Stimulated activated CD4-positive, alpha-beta T cell treated with anti-CD3 and anti-CD28 coated beads, Interleukin-12 subunit alpha, Interleukin-12 subunit beta, amount 100 ng/mL, for 24 hours (primary cell): ENCODE measurements at places on chromosomes 12 and 14.

DNA sequence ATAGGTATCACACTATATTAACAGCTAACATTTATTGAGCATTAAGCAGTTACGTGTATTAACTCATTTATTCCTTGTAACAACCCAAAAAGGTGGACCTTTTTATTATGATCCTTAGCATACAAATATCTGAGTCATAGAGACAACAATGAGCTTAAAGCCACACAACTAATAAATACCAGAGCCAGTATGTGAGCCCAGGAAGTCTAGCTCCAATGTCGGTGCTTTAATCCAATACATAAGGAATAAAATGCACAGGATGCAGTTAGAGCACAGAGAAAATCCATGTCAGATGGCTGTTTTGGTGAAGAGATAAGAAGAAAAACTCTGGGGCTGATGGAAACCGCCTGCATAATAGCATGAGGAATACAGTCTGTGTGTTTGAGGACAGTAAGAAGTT, 888.6 kb downstream of the TMTC2 start:
- no peak for DNase-seq

- DNase-seq = no peak
Measured at GRCh38 chr12:2593045-2593444, 201.7 kb upstream of the FKBP4 start.

- DNase-seq = no peak
Measured at GRCh38 chr14:105476097-105476830, 1.6 kb downstream of the CRIP2 start.

GRCh38 chr12:98492580-98493140, 22.7 kb upstream of the TMPO start:
- no peak for DNase-seq

DNA sequence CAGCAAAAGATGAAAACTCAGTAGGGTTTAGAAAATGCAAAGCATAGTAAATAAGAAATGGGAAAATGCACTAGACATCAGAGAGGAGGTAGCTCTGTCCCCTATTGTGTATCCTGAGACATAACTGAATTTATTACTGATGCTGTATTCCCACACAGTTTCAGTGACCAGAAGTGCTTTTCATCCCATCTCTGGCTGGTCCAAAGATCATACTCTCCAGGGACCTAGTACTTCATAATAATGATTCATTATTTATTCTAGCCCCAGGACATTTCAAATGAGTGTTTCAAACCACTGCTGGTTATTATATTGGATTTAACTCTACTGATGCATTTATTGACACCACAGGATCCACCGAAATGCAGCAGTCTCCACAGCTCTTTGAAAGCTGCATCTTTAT, 163.3 kb downstream of the PAWR start:
- no peak for DNase-seq

GRCh38 chr14:67541448-67542387, 8.6 kb downstream of the PLEKHH1 start:
- DNase-seq = no peak

- DNase-seq = no peak
Measured at GRCh38 chr12:69042970-69043369, 110.0 kb upstream of the CPM start.

DNA sequence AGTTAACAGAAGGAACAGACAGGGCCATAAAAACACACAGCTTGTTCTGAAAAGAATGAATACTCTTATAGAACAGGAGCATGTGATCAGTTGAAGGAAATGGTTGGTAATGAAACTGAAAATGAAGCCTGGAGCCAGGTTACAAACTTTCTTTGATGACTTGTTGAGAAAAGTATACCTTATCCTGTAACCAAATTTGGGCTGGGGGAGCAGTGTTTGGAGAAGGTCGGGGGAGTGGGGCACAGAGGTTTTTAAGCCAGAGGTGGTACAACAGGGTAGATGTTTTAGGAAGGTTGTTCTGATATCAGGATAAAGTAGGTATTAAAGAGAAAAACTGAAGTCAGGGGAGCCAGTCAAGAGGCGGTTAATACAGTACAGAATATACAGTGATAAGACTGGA, 8.2 kb downstream of the GOLT1B start:
- no peak for DNase-seq

DNA sequence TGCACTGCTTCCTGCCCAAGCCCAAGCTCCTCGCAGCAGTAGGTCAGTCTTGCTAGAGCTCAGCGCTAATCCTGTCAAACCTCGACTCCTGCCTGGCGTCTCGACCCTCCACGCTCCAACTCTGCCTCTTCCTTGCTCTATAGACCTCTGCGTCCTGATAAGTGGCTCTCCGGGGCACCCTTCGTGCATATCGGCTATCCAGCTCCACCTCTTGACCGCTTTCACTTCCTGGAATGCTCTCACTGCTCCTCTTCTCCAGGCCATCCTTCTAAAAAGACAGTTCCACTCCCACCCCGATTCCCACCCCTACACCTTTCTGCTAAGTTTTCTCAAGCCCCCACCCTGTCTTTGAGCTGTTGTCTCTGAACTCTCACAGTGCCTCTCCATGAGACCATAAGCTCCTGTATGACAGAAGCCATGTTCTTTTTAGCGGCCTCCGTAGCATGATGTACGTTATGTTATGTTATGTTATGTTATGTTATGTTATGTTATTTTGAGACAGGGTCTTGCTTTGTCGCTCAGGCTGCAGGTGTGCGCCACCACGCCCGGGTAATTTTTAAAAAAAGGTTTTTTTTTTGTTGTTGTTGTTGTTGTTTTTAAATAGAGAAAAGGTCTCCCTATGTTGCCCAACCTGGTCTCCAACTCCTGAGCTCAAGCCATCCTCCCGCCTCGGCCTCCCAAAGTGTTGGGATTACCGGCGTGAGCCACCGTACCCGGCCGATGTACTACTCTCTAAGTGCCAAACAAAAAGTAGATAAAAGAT, 601 bp downstream of the COX14 start:
- DNase-seq = no peak

DNA sequence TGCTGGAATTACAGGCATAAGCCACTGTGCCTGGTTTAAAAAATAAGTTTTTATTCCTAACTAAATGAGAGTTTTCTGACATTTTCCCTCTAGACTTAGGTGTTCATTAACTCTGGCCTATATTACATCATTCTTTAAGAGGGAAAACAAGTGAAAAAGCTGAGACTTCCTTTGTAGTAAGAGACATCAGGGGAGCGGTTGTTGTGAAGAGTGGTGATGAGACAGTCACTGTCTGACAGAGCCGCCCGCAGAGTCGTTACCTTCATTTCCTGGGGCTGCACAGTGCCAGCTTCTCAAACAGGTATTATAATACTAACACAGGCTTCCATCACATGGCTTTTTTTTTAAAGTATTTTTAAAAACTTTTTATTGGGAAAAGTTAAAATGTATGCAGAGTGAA, 19.7 kb upstream of the TDRD9 start:
- no peak for DNase-seq

DNA sequence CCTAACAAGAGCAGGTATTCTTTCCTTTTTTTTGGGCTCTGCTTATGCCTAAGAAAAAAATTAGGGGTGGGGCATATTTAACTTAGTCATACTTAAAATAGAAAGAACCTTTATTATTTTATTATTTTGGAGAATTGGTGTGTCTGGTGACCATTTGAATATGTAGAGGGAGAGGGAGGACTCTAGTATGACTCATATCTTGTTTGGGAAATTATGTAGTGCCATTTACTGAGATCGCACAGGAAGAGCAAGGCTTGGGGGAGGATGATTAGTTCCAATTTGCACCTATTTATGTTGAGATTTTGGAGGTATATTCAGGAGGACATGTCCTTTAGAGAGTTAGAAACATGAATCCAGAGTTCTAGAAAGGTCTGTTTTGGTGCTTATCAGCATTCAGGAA, 9.9 kb downstream of the ZNF410 start:
- DNase-seq = no peak

DNA sequence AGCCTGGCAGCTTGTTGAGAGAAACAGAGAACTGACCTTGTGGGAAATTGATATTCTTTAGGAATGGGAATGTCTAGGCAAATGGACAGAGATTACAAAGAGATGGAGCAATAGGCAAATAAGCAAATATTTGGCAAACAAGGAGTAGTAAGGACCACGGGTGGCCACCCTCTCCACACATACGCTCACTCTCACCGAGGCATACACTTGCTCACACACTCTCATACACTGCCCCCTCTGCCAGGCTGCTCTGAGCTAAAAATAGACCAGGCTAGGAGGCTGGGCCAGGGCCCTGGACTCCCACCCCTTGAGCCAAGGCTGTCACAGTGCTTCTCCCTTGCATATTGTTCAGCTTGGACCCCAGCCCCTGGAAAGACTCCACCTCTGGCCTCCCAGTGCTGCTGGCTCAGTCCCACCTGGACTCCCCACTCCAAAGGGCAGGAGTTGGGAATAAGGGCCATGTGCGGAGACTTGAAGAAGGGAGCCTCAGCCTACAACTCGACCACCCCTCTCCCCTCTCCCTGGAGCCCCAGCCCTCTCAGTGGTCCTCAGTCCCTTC, 1.1 kb downstream of the PPP1R1A start:
- no peak for DNase-seq

GRCh38 chr14:89616852-89617341, 199.9 kb upstream of the FOXN3 start:
- no peak for DNase-seq

- DNase-seq = no peak
Measured at GRCh38 chr12:20368114-20368650, at the start of gene PDE3A. TSS of gene PDE3A (plus strand) at chr12:20368537. CDS start at chr12:20369285, 748 bp downstream.

GRCh38 chr12:106956048-106956578, 406 bp downstream of the TMEM263 start:
- peak; percentile 53 for DNase-seq

DNA sequence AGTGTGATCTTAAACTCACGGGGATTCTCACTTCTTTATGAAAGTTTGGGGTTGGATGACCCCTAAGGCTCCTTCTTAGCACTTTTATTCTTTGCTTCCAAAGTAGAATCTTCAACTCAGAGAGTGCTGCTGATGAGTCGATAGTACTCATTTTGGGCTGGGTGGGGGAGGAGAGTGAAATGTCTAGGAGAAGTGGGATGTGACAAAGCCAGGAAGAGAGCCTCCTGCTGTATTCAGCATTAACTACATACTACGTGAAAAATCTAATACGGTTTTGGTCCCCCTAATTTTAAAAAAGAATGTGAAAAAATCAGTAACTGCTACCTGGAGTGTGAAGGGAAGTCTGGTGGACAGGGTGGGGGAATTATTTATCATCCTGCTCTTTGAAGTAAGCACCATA, 148.3 kb downstream of the SAMD4A start:
- DNase-seq = no peak

DNA sequence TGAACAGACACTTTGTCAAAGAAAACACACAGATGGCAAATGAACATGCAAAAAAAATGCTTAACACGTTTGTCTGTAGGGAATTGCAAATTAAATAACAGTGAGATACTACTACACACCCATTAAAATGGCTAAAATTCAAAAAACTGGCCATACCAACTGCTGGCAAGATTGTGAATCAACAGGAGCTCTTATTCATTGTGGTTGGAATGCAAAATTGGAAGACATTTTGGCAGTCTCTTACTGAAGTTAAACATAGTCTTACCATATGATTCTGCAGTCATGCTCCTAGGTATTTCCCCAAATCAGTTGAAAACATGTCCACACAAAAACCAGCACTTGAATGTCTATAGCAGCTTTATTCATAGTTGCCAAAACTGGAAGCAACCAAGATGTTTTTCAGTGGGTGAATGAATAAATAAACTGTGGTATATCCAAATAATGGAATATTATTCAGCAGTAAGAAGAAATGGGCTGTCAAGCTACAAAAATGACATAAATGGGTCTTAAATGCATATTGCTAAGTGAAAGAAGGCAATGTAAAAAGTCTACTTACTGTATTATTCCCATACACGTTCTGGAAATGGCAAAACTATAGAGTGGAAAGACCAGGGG, 91.4 kb downstream of the PLEKHA5 start:
- DNase-seq = no peak

DNA sequence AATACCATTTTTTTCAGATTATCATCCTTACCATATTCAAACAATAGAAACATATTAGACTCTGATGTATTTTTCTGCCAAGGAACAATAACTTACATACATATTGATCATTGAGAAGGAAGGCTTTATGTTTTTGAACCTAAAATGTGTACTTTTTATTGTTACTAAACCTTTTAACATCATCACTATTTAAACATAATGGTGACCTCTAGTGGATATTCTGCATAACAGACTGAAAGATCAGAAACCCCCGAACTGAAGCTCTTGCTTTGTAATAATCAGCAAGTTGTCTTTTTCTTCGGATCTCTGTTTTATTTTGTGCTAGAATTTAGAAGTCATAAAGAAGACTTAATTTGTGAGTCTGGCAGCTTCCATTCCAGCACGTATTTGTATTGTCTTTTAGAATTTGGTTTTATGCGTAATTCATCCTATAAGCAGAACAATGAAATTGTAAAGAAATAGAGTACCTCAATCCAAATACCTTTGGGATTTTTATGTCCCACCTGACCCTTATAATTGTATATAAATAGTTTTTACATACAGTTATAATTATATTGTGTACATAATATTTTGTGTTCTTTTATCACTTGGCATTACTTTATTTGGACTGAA, 125.9 kb upstream of the ATF1 start:
- no peak for DNase-seq
